ENCODE measurements at places on chromosomes 16 and 17.

GRCh38 chr17:58330997-58331814 is 2.6 kb upstream of the TSPOAP1 start:
- DNase-seq, result no peak

- no peak for DNase-seq
Measured at GRCh38 chr17:53336281-53336680, 486.4 kb upstream of the KIF2B start.

DNA sequence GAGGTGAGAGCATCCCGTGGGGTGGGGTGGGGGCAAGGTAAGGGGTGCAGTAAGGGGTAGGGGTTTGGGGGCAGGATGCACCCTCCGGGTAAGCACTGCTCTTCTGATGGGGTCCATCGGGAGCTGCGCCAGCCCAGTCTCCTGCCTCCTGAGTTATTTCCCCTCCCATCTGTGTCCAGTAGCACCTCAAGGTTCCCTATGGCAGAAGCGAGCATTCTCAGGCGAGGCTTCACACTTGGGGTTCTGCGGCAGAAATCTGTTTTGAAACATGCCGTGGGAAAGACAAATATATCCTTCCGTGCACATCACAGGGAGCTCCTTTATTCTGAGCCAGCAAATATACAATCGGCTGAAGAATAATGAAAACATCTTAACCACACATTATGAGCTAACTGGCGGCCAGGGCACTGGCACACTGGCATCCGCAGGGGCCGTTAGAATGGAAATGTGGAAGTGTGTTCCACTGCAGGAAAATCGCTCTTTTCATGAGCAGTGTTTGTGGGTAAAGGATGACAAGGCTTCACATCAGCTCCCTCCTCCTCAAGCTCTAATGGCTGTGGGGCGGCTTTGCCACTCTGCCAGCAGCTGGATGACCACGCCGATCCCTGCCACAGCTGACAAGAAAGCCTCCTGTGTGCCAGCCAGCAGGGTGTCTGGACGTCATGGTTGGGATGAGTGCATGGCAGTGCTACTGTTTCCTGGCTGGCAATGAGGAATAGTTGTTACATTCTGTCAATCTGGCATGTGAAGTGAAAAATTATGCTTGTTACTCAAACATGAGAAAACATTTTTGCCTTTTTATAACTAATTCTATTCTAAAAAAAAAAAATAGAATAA is 20.0 kb downstream of the MTHFSD start:
- no peak for DNase-seq

DNA sequence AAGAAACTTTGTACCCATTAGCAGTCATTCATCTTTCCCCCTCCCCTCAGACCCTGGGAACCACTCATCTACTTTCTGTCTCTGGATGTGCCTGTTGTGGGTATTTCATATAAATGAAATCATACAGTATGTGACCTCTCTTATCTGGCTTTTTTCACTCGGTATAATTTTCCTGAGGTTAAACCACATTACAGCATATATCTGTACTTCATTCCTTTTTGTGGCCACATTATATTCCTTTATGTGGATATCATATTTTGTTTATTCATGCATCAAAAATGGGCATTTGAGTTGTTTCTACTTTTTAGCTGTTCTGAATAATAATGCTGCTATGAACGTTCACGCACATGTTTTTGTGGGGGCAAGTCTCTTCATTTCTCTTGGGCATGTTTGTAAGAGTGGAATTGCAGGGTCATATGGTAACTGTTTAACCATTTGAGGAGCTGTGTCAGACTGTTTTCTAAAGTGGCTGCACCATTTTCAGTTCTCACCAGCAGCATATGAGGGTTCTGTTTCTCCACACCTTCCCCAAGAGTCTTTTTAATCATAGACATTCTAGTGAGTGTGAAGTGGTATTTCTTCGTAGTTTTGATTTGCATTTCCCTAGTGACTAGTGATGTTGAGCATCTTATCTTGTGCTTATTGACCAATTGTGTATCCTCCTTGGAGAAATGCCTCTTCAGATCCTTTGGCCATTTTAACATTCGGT is 3.8 kb downstream of the SNX29 start:
- no peak for DNase-seq

DNA sequence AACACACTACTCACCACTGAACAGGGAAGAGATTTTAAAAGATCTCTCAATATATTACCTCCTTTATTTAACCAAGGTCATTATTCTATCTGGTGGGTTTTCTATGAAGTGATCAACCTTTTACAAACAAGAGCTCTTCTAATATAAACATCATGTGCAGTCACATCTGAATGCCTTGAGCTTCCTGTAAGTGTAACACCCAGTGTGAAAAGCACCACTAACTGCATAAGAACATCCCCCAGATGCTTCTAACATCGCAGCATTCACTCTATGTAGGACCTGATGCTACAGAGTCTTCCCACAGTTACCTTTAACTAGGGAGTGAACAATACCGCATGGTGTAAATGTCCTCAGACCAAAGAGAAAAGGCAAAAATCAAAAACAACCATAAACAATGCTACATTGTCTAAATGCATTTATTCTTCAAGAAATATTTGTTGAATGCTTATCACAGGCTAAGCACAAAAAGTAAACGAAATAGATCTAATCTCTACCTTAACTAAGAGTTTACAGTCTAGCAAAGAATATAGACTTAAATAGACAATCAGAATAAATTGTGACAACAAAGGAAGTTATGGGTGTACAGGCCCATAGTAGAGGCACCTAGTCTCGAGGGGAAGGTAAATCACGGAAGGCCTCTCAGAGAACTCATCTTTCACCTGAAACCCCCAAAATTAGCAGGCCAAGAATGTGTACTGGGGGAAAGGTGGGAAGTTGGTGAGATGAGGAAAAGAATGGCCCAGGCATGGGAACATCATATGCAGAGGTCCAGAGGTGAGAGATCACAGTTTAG is 16.2 kb downstream of the SKAP1 start:
- DNase-seq, result no peak

DNA sequence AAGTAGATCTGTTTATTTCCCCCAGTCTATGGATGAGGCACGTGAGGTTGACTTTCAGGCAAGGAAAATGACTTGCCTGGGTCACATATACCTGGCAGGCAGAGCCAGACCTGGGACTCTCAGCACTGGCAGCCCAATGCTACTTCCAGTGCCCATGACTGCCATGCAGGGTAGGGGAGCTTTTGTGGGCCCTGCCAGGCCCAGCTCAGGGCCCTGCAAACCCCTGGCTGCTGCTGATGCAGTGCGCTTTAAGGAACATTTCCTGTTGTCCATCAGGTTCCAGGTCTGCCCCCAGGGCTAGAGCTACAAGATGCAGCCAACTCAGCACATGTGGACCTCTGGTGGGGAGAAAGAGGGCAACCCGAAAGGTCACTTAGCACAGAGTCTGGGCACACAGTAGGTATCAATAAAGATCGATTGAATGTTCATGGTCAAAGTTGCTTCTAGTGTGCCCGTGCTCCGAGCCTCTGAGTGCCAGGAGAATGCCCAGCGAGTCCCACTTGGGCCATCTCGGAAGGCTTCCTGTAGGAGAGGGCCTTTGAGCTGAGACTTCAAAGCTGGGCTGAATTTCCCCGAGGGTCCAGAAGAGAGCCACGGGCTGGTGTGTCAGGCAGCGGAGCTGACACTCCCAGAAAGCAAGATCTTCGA is 513 bp upstream of the TBX21 start:
- no peak for DNase-seq

DNA sequence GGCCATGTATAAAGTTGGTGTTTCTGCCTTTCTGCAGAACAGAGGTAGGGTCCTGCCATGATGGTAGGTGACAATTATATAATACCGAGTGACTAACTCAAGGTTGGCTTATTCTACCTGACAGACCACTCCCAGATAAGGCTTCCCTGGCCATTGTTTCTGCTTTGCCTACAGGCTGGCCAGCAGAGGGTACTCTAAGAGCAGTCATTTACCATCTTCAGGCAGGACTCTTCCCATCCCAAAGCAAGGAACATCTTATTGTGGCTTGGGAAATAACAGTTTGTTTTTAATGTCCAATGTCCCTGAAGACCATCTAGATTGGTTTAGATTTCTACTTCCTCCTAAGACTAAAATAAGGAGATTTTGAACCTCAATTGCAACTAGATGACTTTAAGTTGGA is 74.1 kb downstream of the SNX11 start:
- no peak for DNase-seq

- no peak for DNase-seq
Measured at GRCh38 chr17:8875957-8876356, 8.5 kb upstream of the PIK3R6 start.

DNA sequence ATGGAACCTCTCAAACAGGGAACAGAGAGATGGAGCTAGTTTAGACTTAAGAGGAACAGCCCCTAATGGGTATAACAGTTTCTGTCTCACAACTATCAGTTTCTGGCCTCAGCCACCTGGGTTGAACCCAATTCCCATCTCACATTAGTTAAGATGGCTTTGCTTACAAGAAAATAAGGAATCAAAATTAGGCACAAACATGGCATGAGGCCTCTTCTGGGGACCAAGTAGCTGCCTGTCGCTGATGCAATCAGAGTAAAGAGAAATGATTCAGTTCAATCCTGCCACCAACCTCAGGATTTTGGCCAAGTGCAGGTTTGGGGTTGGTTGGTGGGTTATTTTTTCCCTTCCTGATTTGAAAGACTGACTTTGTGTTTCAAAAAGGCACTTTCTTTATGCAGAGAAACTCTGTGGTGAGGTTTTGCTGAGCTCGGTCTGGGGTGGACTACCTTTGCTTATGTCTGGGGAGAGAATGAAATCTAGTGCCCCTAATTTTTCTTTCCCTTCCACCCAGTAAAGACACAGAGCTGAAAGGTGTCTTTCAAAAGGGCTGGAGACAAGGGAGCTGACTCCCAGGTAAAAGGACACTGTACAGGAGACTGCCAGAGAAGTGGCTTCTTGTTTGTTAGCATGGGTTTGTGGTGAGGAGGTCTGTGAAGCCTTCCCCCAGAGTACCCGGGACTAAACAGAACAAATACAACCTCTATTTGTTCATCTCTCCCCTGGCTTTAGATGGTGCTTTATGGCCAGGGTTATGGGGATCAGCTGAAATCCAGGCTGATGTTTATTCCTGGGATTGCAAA is 44.8 kb upstream of the NFAT5 start:
- no peak for DNase-seq

DNA sequence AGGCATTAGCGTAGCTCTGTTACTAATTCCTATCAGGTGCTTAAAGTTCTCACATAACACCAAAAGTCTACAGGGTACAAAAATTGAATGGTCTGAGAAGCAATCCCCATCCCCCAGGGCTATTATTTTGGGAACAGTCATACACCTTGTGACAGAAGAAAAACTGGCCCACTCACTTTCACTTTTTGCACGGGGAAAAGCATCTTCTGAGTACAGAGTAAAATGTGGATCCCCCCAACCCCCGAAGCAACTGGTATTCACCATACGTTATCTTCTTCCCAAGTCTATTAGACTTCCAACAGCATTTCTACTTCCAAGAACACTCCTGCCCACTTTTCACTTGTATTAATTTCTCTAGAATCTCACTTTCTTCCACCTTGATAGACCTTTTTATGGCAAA is 11.8 kb downstream of the GGA3 start:
- DNase-seq, result no peak

DNA sequence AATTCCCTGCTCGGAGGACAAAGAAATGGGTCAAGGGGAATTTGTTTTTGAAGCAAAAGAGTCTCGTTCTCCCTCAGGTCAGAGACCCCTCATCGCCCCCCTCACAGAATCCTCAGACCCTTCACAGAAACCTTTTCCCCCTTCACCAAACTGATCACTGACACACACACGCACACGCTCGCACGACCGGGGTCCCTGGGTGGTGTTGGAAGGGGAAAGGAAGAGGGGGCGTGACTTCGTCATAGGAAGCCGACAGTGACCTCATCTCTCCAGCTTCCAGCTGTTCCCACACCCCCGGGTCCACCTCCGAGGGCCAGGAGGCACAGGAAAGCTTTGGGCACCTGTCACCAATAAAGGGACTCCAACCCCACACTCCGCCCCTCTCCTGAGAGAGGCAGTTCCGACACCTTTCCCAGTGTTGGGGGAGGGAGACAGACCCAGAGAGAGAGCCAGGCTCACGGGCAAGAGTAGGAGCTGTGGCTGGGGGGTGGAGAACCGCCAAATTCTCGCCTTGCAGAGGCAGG is 1.2 kb downstream of the ASGR1 start:
- no peak for DNase-seq

GRCh38 chr17:67260170-67260987 is 15.4 kb upstream of the HELZ start:
- no peak for DNase-seq

DNA sequence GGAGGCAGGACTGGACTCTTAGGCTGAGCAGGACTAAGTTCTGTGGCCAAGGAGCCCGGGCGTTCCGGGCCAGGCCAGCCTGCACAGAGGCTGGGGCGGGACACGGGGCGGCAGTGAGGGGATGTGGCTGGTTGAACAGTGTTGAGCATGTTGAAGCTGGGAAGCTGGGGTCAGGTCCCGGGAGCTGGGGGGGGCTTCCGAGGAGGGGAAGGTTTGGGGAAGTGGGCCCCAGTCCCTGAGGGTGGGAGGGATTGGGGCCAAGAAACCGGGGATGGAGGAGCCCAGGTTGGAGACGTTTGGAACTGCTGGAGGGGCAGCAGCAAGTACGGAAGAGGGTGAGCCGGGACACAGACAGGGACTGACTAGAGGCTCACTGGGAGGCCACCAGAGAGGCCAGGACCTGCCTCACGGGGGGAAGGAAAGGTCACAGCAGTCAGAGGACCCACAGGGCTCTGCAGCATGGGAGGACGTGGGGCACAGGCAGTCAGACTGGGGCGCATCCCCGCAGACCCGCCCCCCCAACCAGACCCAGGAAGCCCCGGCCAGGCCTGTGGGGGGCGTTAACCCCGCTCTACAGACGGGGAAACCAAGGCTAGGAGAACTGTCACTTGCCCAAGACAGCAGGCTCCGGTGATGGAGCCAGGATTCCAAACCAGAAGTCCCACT is 9.5 kb downstream of the TAX1BP3 start:
- DNase-seq, result no peak

GRCh38 chr16:66740533-66740932 is 10.9 kb downstream of the DYNC1LI2 start:
- no peak for DNase-seq

DNA sequence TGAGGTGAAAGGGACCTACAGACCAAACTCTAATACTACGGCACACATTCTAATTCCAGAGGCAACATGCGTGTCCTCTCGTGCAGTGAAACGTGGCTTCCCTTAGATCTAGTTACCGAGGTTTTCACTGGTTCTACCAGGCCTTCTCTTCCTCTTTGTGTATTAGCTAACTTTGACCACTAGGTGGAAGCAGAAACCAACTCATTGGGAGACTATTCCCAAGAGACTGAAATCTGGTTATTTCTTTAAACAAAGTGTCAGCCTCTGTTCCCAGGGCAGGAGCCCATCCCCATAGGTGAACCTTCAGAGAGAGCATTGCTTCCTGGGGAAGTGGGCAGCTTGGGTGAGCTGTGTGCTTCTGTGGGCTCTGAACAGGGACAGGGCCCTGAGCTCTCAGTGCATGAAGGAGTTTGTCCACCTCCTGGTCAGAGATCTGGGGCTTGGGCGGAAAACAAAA is 19.7 kb upstream of the RCVRN start:
- peak; percentile 38 for DNase-seq

DNA sequence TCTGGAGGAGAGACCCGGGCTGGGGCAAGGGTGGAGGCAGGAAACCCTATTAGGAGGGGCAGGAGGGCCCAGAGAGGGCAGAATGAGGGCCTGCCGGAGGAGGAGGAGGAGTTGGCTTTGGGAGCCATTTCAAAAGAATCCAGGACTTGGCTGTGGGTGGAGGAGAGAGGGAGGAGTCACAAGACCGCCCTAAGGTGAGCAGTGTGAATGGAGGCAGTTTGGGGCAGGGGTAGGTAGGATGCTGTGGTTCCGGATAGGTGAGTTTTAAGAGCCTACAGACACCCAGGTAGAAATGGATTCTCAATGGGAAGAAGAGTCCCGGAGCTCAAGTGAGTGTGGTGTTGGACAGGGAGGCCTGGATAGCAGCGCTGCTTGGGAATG is 80.3 kb downstream of the ARHGAP23 start:
- DNase-seq, result no peak

GRCh38 chr17:33038740-33039139 is 47.1 kb downstream of the SPACA3 start:
- no peak for DNase-seq

Measured in kidney epithelial cell (primary cell).